ENCODE measurements at places on chromosomes 5 and 9. TPM values are rescaled to one million over a fixed set of nuclear protein-coding genes. Genes with fewer than 3 reads are reported as not detected.

Gene LAMC3
- total RNA-seq, result 0.44 TPM

Gene TAF11L5
- total RNA-seq, result not detected

Gene JADE2
- 67.6 TPM for total RNA-seq

Gene GNAQ
- total RNA-seq, result 10.3 TPM

- DNase-seq, result no peak
These were observed 58.0 kb downstream of the ZNF510 start for GRCh38 chr9:96719921-96720320.

DNA sequence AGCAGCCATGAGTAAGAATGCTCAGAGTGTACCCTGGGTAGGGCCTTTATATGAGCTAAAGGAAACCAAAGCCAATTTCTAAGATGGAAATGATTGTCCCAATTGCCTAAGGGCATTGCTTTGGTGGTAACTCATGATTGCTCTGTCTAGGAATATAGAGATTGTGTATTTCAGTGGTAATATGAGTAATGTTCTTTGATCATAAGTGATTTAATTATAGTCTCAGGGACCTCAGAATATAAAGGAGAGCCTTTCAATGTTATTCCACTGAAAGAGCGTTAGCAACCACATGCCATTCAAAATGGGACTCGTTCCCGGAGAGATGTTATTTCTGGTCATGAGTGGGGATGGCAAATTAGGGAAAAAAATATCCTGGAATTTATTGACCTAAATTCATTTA lies 340.5 kb downstream of the ARHGEF28 start:
- DNase-seq, result no peak

- no peak for DNase-seq
These were observed 562.2 kb upstream of the TRPC7 start for GRCh38 chr5:136927571-136927970.

GRCh38 chr9:30774326-30774725 lies 1610.1 kb upstream of the ACO1 start:
- no peak for DNase-seq

DNA sequence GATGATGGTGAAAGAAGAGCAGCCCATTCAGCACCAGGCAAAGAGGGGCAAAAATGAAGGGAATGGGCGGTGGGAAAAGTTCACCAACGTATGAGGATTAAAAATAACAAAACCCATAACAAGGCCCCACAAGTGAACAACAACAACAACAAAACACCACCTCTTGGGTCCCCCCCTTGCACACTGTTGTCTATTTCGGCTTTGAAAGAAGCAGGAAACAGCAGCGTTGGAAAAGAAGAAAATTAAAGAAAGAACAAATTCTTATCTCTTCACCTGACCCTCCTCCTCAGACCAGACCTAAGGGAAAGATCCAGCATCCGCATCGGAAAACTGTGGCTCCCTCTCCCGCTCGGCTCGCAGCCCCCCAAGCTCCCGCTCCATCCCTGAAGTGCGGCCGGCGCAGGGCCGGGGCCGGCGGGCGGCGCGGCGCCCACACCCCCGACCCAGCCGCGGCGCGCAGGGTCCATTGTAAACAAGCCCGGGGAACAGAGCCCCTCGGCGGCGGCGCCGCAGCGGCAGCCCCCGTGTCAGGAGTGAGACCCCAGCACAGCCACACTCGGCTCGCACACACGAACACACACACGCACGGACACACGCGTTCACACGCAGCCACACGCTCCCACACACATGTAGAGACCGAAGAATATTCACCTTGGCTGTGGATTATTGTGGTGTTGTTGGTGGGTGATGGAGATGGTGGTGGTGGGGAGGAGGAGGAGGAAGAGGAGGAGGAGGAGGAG lies 535 bp downstream of the RFX3 start:
- DNase-seq, result no peak

- peak; percentile 42 for DNase-seq
These were observed 519 bp downstream of the ZER1 start for GRCh38 chr9:128771094-128771721.

- peak; percentile 48 for DNase-seq
These were observed 77.7 kb downstream of the DNAH5 start for GRCh38 chr5:13866792-13867191.
